ENCODE measurements at places on chromosomes 12 and 14.

- no peak for DNase-seq
These were observed 304.4 kb downstream of the TMEM132D start for GRCh38 chr12:129599406-129599805.

DNA sequence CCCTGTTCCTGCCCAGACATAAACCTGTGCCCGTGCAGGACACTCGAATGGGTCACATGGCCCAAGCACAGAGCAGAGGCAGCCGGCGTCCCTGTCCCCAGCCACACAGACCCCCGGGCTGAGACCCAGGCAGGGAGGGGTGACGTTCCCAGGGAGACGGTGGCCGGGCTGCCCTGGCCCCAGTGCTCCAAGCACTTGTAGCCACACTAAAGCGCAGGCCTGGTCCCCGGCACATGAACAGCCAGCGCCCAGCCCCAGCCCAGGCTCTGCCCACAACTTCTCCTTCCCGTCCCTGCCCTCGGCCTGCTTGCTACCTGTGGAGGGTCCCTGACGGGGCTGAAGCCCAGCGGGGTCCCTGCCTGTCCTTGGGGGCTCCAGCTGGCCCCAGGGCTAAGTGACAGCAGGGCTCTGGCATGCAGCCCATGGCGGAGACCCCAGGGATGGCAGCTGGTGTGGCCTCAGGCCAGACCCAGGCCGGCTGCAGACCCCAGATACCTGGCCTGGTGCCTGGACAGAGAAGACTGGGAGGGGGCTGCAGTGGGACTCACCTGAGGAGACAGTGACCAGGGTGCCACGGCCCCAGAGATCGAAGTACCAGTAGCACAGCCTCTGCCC is 338.4 kb downstream of the TMEM121 start:
- no peak for DNase-seq

- DNase-seq = no peak
These were observed 76.9 kb upstream of the SRSF5 start for GRCh38 chr14:69690042-69690441.

- no peak for DNase-seq
These were observed 1142.1 kb downstream of the FLRT2 start for GRCh38 chr14:86672080-86672479.

DNA sequence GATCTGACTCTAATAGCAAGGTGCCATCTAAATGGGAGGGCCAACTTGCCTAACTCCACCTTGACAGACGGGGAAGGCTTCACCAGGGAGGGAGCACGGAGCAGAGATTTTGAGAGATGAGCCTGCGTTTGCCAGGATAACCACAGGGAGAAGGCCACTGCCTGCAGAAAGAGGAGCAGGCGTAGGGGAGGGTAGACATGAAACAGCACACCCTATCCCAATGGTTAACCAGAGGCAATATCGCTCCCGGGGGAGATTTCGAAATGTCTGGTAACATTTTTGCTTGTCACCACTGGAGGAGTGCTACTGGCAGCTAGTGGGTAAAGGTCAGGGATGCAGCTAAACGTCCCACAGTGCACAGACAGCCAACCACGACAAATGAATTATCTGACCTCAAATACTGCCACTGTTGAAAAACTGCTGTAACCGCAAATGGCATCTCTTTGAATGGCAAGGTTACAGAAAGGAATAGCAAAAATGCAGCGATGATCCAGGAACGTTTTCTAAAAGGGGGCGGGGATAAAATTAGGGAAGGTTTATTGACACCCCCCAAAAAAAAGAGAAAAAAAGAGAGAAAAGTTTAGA is 126.0 kb upstream of the ATF7IP start:
- peak; percentile 7 for DNase-seq

- DNase-seq = no peak
These were observed 215.4 kb upstream of the DCN start for GRCh38 chr12:91397866-91398532.

DNA sequence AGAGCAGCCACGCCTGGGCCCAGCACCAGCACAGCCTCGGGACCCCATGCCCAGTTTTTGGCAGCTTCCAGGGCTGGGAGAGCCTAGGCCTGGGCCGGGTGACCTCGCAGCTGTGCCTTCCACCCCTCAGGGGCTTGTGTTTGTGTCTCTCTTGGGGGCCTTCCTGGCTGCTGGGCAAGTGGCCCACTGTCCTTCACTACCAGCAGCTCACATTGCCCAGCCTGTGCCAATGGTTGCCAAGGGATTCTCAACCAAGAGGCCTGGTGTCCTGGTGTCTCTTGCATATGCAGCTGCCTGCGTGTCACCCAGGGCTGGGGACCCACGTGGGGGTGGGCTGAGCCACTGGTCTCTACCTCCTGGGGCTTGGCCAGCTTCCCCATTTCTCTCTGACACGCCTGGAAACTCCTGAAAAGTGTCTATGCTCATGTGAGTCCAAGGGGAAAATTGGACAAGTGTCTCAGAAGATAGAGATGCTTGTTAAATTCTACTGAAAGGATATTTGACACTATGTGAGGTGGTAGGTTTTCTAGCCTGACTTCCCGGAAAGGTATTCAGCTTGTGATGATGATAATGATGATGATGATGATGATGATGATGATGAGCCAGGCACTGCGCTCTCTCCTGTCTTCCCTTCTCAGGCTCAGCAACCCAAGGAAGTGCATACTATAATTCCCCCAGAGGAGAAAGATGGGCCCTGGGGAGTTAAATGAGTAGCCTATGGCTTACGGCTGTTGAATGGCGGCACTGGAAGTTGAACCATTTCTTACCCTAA is 48.8 kb upstream of the ESRRB start:
- no peak for DNase-seq

DNA sequence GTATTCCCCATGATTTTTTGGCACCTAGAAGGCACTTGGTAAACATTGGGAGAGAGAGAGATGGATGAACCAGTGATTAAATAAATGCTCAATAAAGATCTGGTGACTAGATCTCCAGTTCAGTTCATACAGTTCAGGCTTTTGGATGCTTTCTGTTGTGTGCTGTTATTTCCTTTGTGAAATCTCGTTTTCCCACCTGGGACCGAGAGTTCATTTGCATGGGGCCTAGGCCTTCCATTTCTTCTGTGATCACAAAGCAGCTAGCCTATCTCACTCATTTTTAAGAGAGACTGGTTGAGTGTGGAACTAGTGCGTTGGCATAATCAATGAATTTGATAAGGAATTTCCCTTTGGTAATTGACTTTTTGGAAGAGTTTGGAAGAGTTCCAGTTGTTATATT is 104.0 kb downstream of the VRK1 start:
- DNase-seq = no peak

- no peak for DNase-seq
These were observed 186.5 kb upstream of the HMGA2 start for GRCh38 chr12:65637774-65638173.

GRCh38 chr14:50237427-50237826 is 6.0 kb upstream of the SOS2 start:
- DNase-seq = no peak

- DNase-seq = no peak
These were observed 50.7 kb downstream of the ZC3H14 start for GRCh38 chr14:88613552-88614010.

DNA sequence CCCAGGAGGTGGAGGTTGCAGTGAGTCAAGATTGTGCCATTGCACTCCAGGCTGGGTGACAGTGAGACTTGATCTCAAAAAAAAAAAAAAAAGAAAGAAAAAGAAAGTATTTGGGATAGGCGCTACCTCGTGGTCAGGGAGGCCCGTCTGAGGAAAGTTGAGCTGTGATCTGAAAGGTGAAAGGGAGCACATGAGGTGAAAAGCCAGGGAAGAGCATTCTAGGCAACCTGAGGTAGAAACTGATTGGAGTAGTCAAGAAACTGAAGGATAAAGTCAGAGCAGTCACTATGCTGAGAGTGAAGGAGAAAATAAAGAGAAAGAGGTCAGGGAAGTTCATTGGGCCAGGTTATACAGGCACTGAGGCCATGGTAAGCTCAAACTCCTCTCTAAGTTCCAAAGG is 7.7 kb downstream of the ANAPC5 start:
- DNase-seq = no peak

DNA sequence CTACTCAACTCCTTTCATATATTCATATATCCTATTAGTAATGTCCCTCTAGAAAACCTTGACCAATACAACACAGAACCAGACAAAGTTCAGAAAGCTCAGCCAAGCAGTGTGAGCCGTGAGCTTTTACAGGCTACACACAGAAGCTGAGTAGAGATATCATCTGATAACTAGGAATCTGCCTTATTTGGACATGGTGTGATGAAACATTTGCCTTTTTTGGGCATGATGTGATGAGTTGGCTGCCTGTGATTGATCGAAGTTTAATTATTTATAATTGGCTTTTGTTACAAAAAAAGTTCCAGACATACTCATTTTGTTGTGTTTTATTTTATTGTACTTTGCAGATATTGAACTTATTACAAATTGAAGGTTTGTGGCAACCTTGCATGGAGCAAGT is 46.6 kb downstream of the TESPA1 start:
- DNase-seq = no peak

DNA sequence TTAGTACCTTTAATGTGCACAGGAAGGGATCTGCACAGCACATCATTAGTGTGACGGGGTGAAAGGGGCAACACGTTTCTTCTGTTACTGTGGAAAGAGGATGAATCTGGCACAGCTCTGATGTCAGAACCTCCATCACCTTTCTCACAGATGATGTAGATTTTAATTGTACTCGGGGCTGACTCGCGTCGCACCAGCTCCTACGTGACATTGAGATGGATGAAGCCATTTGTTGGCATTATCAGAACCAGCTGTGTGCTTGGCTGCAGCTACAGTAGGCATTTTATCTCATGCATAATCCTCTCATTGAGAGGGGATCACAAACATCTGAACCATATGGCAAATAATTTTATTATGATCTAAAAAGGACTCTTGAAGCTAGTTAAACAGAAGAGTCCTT is 173.6 kb downstream of the PDZRN4 start:
- no peak for DNase-seq

DNA sequence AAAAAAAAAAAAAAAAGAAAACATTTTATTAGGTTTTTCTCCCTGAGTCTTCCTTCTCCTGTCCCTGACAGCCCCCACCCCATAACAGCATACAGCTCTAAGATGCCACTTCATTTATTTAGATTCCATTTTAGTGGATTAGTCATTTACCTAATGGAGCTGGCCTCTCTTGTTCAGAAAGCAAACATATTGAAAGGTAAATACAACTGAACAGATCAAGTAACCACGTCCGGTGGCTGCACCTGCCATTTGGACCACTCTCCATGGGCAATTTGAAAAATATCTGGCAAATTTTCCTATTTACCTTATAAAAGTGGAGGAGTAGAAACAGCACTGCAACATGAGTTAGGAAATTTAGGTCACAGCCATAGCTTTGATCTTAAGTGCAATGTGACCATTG is 254.6 kb downstream of the C12orf42 start:
- no peak for DNase-seq

DNA sequence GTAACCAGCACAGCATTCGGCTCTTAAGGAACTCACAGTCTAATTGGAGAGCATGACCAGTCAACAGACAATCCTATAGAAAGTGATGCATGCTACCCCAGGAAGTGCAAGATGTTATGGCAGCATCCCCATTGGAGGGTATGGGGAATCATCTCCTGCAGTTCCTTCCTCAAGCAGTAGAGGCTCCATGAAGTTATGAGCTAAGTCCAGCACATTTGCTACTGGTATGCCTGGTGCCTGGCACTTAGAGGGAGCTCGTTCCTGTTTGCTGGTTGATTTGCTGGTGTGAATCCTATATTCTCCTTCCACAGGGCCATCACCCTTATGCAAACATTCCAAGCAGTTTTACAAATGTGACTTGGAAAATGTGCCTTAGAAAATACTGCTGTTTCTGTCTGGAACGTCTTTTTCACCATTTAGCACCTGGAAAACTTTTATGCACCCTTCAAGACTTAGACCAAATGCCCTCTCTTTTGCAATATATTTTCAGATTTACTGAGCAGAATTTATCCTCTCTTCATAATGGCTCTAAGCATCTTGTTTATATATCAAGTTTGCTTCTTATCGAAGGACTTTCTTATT is 136.1 kb upstream of the WSCD2 start:
- DNase-seq = no peak

DNA sequence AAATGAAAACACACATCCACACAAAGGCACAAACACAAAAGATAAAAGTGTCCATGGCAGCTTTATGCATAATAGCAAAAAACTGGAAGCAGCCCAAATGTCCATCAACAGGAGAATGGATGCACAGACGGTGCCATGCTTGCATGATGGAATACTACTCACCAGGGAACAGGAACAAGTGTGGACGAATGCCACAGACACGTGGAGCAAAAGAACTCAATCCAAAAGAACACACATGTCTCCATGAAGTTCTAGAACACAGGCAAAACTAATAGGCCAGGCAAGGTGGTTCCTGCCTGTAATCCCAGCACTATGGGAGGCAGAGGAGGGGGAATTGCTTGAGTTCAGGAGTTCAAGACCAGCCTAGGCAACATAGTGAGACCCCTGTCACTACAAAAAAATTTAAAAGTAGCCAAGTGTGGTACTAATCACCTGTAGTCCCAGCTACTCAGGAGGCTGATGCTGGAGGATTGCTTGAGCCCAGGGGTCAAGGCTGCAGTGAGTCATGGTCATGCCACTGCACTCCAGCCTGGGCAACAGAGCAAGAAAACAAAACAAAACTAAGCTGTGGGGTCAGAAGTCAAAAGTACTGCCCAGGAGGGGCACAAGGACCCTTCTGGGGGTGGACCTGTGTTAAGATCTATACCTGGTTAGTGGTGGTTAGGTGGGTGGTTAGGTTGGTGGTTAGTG is 7.3 kb upstream of the TMEM119 start:
- DNase-seq = no peak

- DNase-seq = no peak
These were observed 3.4 kb downstream of the PLEKHG3 start for GRCh38 chr14:64707661-64708060.

DNA sequence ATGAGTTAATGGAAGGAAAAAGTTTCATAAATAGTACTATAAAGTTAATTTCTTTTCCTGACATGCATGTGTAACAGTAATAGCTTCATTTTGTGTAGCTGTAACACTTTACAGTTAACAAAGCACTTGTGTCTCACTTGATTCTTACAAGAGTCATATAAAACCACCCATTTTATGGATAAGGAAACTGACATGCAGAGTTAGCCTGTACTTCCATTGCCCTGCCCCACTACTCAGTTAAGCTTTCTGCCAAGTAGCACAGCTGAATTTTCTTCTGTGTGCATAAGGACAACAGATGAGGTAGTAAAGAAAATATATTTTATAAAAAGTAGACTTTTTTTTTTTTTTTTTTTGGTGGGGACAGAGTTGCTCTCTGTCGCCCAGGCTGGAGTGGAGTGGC is 32.2 kb downstream of the ANO6 start:
- no peak for DNase-seq

DNA sequence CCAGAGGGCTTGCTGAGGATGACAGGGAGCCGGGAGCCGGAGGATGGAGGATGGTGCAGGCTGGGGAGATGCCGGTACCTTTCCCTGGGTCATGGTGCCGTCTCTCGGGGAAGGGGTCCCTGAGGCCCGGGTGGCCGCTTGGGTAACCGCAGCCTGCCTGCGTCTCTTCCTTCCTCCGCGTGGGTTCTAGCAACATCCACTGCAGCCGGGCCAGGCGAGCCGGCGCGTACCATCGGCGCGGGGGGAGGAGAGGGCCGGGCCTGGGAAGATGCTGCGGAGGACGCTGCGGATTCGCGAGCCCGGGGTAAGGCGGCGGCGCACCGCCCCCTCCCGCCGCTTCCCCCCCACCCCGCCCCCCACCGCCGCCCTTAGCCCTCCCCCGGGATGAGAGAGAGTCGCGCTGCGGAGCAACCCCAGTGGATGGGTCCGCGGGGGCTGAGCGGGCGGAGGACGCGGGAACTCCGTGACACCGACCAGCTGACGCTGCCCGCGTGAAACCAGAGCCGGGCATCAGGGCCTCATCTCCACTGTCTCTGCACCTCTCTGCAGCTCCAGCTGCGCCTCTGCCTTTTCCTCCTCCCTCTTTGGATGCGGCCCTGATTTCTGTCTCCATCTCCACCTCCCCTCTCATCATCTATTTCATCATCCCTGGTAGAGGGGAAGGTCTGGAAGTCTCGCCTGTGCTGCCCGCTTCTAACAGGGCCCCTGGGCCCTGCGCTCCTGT is at the start of gene FAIM2:
TSS of gene FAIM2 (minus strand) at position 201 of the 724 bp plus-strand sequence. CDS start at position 93, 108 bp downstream.
- DNase-seq = peak; percentile 21
